Stimulated activated CD4-positive, alpha-beta T cell treated with anti-CD3 and anti-CD28 coated beads, Interleukin-12 subunit alpha, Interleukin-12 subunit beta, amount 100 ng/mL, for 24 hours (primary cell): ENCODE measurements at places on chromosomes 13 and 19.
A peak's percentile ranks its signal among the peaks of the same experiment; 100 is the strongest.

GRCh38 chr19:1102407-1103131, 1.2 kb upstream of the GPX4 start:
- peak; percentile 50 for DNase-seq

DNA sequence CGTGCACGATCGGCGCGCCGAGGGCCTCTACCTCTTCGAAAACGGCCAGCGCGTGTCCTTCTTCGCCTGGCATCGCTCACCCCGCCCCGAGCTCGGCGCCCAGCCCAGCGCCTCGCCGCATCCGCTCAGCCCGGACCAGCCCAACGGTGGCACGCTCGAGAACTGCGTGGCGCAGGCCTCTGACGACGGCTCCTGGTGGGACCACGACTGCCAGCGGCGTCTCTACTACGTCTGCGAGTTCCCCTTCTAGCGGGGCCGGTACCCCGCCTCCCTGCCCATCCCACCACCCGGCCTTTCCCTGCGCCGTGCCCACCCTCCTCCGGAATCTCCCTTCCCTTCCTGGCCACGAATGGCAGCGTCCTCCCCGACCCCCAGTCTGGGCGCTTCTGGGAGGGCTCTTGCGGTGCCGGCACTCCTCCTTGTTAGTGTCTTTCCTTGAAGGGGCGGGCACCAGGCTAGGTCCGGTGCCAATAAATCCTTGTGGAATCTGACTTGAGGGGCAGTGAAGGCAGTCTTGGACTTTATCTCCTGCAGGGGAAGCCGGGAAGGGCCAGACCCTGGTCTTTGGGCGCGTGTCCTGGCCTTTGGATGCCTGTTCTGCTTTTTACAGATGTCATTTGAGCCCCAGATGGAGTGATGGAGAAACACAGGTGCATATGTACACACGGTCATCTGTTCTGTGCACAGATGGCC, 2.2 kb downstream of the CLEC11A start:
- no peak for DNase-seq

DNA sequence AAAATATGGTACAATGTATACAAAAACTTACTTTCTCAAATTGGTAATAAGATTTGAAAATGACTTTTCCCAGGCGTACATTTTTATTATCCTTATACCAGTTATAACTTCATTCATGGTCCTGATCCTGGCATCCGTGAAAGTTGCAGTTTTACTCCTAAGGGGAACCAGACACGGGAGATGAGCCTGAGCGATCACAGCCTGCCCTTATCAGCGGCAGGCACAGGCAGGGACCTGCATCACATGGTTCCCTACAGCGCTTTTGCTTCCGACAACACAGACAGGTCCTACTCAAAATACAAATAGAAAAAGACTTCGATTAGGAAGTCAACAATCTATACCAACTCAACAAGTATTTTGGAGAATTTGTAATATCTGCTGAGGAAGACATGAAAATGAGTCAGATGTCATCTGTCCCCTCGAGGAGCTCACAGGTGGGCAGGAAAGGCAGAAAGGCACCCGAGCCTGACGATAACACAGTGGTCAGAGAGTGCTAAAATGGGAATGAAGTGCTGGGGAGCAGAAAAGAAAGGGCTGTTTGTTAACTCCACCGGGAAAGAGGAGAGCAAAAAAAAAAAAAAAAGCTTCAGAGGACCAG, 93.4 kb downstream of the ABCC4 start:
- no peak for DNase-seq

DNA sequence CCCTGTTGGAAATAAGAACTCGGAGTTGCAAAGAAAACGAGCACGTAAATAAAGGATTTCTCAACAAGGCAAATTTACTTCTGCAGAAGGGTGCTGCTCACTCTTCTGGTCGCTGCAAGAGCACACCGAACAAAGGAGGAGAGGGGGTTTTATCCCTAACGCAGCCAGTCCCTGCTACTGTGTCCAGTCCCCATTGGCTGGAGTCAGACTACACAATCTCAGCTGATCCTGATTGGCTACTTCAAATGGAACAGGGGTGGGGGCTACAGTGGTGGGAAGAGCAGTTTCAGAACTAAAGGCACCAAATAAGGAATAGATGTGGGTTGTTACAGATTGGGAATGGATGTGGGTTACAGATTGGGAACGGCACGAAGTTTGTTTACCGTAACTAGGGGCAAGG, 63.9 kb upstream of the MCF2L start:
- DNase-seq: no peak

DNA sequence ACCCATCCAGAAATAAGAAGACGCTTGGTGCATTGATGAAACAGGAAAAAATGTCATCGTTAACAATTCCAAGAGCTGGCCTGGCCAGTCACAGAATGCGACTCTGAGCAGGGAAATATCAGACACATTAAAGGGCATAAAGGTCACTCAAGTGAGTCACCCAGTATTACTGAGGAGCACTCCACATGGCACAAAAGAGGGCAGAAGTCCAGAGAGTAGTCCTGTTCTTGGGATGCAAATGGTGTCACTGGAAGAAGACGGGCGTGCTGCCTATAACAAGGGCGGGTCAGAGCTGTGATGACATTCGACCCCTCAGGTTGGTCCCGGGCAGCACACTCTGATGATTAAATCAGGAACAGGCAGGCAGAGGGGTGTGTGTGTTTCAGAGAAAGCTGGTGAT, 720.3 kb downstream of the UQCRFS1 start:
- DNase-seq: no peak

DNA sequence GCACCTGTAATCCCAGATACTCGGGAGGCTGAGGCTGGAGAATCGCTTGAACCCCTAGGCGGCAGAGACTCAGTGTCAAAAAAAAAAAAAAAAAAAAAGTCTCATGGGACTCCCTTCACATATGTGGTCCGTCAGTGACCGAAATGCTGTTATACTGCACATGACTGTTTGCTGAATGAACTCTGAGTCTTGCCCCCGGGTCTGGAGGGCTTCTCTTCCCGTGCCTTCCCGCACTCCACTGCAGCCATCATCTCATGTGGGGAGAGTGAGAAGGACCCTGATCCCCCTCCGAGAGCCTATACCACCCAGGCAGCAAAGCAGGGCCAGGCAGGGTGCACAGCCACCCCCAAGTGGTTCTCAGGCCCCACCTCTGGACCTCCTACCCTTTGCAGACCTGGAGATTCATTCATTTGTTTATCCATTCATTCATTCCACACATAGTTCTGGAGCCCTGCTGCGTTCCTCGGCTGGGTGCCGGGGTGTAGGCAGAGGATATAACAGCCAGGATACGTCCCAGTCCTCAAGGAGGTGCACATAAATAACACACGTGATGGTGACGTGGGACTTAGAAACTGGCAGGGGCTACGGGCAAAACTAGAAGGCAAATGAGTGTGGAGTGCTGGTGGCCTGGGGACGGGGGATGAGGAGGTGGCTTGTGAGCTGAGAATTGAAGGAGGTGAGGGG, 14.2 kb downstream of the NDUFA11 start:
- DNase-seq: no peak

DNA sequence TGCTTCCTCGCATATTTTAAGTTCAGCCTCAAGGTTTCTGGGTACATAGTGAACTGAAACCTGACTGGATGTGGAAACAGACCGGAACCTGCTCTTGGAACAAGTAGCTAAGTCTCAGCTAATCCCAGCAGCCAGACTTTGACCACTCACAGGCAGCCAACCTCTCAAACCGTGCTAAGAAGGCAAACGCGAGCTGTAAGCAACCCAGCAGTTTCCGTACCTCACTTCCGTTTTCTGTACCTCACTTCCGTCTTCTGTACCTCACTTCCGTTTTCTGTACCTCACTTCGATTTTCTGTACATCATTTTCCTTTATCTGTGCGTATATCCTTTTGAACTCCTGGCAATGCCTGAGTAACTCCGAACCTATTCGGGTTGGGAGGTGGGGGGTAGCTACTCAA, 96.8 kb downstream of the SUCLA2 start:
- no peak for DNase-seq

DNA sequence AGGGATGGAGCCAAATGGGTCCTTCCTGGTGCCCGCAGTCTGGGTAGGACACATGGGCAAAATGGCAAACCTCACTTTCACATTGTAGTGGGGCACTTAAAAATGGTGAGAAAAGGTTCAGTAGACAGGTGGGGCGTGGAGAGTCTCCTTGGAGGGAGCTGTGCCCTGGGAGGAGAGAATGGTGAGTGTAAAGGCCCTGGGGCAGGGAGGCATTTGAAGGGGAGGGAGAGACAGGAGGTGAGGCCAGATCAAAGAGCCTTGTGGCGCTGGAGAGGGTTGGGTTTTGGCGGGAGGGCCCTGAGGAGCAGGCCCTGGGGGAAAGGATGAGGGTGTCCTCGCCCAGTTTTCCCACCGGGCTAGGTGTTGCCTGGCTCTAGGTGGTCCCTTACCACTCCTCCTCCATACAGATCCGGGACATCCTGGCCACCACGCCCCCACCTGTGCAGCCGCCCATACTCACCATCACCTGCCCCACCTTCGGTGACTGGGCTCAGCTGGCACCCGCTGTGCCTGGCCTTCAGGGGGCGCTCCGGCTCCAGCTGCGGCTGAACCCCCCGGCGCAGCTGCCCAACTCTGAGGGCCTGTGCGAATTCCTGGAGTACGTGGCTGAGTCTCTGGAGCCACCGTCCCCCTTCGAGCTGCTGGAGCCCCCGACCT, 6.3 kb downstream of the MAP1S start:
- DNase-seq: no peak

- no peak for DNase-seq
Observed at GRCh38 chr19:48645620-48646000, 377 bp downstream of the CA11 start.

- DNase-seq: no peak
Observed at GRCh38 chr13:102680842-102681740, 13.8 kb downstream of the METTL21C start.

- DNase-seq: no peak
Observed at GRCh38 chr13:26022538-26023292, 29.1 kb downstream of the SHISA2 start.

DNA sequence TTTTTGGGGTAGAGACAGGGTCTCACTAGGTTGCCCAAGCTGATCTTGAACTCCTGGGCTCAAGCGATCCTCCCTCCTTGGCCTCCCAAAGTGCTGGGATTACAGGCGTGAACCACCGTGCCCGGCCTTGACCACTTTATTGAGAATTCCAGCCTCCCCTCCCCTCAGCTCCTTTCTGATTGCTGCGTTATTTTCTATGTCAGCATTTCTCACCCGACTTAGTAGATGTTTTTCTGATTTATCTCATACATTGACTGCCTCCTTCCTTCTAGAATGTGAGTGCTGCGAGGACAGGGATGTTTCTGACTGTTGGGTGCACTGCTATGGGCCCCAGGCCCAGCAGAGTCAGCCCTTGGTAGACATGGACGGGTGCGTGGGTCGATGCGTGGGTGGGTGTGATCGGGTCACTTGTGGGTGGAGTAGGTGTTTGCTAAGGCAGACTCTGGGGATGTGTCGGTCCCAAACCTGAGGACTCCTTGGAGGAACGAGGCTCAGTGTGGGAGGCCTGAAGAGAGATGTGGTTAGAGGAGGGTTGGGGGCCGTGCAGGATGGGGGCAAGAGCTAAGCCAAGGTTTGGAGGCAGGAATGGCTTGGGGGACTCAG, 34.2 kb upstream of the NCCRP1 start:
- DNase-seq: no peak

GRCh38 chr13:110883542-110883941, 31.3 kb downstream of the ANKRD10 start:
- no peak for DNase-seq

DNA sequence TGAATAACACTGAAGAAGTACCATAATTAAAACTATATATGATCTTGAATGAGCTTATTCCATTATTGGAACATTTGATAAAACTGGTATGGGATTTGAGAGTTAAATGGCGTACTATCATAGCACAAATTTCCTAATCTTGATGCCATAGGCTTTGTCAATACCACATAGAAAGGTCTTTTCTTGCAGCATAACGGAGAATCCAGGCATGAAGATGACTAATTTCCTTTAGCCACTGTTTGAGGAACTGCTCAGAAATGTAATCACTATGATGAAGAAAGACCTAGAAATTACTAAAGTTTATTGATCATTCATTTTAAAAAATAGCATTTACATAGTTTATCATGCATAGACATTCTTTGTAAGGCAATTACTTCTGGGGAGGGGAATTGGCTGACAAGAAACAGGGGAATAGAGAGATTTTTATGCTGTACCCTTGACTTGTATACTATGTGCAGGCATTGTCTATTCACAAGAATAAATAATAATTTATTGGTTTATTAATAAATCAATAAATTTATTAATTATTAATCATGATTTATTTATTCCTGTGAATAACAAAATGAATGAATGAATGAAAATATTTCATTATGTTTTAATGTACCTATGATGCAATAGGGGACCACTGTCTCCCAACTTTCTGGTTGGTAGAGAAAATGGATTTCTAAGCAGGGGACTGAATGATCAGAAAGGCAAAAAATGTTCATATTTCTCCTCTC, 2676.6 kb downstream of the PCDH9 start:
- DNase-seq: no peak

GRCh38 chr13:92781965-92782690, 444.5 kb upstream of the GPC6 start:
- no peak for DNase-seq

- DNase-seq: no peak
Observed at GRCh38 chr13:50125304-50125553, 110.0 kb downstream of the KCNRG start.

DNA sequence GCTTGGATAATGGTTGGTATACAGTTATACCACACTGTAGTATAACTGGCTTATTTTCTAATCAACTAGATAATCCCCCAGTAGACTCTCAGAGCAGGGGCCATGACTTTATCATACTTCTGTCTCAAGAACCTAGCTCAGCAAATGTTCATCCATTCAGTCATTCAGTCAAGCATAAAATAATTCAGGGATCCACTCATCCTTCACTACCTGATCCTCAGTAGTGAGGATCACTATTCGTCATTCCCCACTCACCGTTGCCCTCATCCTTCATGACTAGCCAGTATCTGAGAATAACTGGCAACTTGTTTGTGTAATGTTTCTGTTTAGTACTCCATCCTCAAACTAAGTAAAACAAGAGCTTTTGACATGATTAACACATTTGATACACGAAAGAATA, 77.6 kb downstream of the TSC22D1 start:
- no peak for DNase-seq

DNA sequence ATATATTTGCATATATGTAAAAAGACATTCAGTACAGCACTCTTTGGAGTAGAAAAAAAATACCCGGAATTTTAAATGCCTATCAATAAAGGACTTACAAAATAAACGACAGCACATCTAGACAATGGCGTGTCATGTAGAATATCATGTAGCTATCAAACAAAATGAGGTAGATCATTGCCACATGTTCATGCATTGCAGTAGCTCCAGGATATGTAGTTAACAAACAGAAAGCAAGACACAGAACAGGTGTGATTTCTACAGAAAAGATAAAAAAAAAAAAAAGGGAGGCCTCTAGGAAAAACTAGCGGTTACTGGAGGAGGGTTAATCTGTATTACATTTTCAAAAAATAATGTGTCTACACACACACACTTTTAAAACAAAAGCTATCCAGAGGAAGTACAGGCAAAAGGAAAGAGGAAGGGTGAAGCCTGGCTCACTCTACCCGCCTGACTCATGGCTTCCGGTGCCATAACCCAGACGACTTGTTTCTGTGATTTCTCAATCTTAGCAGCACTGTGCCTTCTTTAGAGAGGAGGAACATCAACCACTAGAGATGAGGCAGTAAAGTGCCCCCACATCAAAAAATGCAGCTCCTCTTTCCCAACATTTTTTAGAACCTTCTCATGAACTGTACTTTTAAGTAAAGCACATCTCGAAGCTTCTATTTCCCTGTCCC, 6.9 kb downstream of the KCTD12 start:
- peak; percentile 29 for DNase-seq

- no peak for DNase-seq
Observed at GRCh38 chr13:44969551-44970484, 19.5 kb downstream of the NUFIP1 start.
